LNCaP clone FGC (cell line): ENCODE measurements at places on chromosomes 13 and 19.

DNA sequence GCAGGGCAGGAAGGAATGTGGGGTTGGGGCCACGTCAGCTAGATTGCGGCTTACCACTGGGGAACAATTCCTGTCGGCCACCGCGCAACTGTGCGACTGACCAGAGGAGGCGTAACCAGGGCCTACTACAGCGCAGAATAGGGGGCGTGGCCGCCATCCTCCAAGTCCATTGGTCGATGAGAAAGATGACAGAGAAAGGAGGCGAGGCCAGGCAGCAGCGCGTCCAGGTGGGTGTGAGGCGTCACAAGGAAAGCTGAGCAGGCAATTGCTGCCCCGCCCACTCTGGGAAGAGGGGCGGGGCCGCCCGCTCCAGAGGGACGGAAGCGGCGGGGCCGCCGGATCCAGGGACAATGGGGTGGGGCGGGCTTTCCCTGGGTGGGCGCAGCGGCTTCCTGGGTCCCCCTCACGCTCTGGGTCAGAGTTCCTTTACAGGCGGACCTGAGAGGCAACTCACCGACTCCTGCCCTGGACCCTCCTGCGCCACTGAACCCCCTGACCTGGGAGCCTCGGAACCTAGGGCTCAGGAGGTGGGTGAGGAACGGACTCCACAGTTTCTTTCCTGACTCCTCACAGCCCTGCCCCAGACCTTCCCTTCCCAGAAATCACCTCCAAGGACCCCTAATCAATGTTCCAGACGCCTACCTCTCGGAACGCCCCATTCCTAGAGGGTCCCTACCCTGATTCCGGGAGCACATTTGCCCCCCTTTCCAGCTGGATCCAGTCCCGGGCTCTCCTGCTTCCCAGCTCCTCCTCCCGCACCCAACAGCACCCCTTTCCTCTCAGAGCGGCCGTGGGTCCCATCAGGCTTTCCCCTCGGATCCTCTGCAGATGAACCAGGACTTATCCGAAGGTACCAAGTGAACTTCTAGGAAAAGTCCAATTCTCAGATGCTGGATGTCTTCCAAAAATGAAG, 101.5 kb upstream of the ZNF492 start:
- DNase-seq: no peak

GRCh38 chr19:39390451-39390750, 505 bp downstream of the PAF1 start:
- no peak for DNase-seq

- DNase-seq: no peak
Measured at GRCh38 chr13:74625541-74625940, 491.3 kb upstream of the KLF12 start.

- DNase-seq: no peak
Measured at GRCh38 chr13:97726664-97727280, 226.7 kb upstream of the IPO5 start.

- DNase-seq: no peak
Measured at GRCh38 chr13:20998649-20999415, 62.6 kb downstream of the LATS2 start.

DNA sequence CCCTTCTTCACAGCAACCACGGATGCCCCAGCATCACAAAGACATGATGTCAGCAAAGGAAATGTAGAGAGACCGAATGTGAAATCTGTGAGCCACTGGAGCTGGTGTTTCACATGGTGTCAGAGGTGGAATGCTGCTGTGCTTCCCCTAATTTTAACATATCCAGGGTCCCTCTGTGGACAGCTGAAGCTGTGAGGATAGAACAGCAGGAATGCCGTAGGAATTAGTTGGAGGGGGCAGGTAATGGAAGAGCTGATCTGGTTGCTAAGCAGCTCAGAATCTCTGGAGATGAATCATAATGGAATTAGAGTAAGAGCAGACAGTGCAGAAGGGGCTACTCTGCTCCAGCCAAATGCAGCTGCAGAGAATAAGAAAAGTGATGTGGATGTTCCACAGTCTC, 68.9 kb upstream of the ZNF835 start:
- DNase-seq: no peak

GRCh38 chr13:98678741-98679140, 73.7 kb downstream of the SLC15A1 start:
- DNase-seq: no peak

DNA sequence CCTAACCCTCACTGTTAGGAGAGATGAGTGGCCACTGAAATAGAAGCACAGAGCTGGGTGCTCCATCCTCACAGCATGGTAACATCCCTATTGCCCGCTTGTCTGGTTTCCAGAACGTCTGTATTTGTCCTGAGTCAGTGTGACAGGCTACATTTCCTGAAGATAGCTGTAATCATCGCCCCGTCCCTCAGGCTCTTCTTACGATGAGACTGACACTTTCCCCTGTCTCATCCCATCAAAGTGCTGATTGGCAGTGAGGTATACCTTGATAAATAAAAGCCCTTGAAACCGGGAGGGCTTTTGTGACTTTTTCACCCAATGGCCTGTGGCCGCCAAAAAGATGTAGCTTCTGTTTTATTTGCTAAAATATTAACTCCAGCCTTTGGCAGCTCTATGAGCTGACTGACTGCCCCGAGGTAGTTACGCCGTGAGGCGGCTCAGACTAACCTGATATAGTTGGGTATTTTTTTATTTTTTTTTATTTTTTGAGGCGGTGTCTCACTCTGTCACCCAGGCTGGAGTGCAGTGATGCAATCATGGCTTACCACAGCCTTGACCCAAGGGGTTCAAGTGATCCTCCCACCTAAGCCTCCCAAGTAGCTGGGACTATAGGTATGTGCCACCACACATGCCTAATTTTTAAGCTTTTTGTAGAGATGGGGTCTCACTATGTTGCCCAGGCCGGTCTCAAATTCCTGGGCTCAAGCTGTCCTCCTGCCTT, 5.7 kb upstream of the LRRC4B start:
- no peak for DNase-seq

DNA sequence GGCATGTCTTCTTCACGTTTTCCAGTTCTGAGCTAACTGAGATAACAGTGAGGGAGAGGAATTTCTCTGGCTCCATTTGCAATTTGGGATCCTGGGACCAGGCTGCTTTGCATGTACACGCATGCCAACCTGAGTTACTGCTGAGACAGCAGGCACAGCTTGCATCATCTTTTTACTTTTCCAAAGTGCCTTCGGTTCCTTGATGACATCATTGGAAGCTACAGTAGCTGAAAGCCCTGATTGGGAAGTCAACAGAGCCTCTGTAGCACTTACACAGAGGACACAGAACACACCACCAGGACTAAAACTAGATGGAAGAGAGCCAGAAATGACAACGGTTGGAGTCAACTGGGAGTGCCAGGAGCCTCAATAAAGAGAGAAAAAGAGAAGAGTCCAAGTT, 399.1 kb upstream of the GPC6 start:
- no peak for DNase-seq

GRCh38 chr13:46909042-46909441, 12.2 kb upstream of the HTR2A start:
- no peak for DNase-seq

GRCh38 chr13:35889560-35889959, 241.6 kb downstream of the DCLK1 start:
- no peak for DNase-seq

DNA sequence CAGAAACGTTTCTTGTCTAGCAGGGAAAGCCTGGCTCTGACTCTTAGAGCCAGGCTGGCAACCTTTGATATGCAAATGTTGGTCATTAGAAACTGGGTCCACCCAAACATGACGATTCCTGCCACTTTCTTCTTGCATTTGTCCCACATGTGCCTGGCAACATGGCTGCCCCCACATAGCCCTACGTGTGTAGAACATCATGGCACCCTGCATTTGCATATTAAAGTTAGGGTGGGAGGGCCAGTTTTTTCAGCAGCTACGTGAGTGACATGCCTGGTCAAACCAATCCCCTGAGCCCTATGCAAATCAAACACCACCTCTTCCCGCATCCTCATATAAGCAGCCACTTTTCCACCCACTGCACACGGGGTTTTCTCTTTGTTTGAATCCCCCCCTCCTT, 95.0 kb downstream of the LIG4 start:
- DNase-seq: no peak

DNA sequence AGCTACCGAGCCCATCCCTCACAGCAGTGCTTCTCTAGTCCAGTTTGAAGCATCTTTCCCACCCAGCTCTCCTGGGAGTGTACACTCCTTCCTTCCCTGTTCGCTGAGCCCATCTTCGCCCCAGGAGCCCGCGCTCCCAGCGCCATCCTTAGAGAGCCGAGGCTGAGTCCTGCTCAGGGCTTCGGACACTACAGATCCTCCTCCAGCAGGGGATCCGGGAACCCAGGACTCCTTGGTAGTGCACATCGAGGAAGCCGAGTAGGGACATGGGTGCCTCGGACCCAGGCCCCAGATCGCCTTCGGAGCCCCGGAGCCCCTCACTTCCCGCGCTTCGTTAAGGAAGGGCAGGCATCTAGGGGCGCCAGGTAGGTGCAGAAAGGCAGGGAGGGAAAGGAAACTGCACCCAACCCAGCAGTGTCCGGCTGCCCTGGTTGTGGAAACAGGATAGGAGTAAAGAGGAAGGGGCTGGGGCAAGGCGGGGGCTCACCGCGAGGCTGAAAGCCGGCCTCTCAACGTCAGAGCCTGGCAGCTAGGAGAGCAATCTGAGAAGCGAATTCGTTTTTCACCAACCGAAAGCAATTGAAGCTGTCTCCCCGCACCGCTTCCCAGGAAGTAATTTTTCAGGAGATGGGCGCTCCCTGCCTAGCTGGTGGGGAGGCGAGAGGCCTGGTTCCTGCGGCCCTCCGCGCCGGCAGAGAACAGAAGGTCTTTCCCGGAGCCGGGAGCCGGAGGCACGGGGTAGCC, 1.0 kb downstream of the PDX1 start:
- DNase-seq: no peak

DNA sequence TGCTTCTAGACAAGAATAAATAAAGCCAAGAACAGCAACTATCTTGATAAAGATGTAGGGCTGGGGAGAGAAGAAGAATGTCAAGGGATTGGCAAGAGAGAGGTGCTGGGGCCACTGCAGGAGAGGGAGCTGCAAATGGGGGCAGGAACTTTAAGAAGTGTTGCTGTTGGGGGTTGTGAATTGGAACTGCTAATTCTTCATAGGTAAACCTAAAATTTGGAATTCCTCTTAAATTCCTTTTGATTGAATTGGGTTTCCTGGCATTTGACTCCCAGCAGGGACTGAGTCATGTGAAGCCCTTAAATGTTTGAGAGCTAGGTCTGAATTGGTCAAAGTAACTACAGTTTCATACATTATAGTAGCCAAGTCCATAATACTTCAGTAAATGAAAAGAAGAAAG, 305.6 kb upstream of the TMTC4 start:
- DNase-seq: no peak

DNA sequence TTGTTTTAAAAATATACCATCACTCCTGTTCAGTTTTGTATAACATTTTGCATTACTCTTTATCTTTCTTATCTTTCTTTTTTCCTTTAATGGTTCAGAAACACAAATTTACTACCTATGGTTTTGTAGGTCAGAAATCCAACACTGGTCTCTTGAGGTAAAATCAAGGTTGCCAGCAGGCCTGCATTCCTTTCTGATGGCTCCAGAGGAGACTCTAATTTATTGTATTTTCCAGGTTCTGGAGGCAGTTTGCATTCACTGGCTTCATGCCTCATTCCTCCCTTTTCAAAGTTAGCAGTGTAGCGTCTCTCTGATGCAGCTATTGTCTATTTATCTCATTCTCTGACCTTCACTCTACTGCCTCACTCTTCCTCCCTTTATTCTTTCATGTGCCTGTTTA, 767.4 kb downstream of the SLITRK6 start:
- DNase-seq: no peak

- DNase-seq: no peak
Measured at GRCh38 chr19:5953030-5953589, 24.8 kb downstream of the RANBP3 start.

GRCh38 chr13:101339202-101339601, 77.1 kb downstream of the NALCN start:
- DNase-seq: no peak

DNA sequence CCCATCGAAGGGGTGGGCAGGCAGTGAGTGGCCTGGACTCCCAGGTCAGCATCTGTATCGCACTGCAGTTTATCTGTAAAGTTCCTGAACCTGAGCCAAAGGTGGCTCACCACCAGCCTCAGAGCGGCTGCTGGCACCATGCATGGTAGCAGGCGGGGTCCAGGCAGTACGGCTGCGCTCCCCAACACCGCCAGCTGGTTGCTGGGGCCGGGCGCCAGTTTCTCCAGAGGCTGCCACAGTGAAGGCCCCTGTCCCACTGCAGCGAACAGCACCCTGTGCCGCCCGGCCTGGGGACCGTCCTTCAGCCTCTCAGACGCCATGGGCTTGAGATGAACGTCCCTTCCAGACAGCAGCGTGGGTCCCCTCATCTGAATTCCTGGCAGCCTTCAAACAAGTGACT, 109.8 kb downstream of the KDM4B start:
- no peak for DNase-seq

GRCh38 chr13:48400850-48401291, 12.0 kb downstream of the LPAR6 start:
- no peak for DNase-seq

- DNase-seq: no peak
Measured at GRCh38 chr13:112783978-112784371, 94.1 kb downstream of the ATP11A start.

GRCh38 chr19:13334801-13335481, 171.3 kb downstream of the CACNA1A start:
- no peak for DNase-seq

DNA sequence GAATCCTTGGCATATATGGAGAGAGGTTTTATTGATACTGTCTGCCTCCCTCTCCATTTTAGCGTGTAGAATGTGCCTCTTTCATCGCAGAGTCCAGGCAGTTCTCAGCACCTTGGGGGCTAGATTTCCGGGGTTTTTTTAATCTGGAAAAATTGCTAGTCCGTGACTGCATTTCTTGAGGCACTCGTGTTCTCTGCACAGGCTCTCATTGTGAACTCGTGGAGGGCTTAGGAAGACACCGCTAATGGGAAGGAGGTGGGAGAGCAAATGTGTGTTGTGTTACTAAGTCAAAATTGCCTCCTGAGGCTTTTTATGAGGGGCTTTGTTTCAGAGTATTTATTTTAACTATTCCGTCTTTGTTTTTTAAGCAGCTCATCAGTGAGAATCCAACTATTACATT, 10.1 kb downstream of the ING1 start:
- DNase-seq: no peak
